ENCODE measurements at places on chromosomes 12 and 14.

DNA sequence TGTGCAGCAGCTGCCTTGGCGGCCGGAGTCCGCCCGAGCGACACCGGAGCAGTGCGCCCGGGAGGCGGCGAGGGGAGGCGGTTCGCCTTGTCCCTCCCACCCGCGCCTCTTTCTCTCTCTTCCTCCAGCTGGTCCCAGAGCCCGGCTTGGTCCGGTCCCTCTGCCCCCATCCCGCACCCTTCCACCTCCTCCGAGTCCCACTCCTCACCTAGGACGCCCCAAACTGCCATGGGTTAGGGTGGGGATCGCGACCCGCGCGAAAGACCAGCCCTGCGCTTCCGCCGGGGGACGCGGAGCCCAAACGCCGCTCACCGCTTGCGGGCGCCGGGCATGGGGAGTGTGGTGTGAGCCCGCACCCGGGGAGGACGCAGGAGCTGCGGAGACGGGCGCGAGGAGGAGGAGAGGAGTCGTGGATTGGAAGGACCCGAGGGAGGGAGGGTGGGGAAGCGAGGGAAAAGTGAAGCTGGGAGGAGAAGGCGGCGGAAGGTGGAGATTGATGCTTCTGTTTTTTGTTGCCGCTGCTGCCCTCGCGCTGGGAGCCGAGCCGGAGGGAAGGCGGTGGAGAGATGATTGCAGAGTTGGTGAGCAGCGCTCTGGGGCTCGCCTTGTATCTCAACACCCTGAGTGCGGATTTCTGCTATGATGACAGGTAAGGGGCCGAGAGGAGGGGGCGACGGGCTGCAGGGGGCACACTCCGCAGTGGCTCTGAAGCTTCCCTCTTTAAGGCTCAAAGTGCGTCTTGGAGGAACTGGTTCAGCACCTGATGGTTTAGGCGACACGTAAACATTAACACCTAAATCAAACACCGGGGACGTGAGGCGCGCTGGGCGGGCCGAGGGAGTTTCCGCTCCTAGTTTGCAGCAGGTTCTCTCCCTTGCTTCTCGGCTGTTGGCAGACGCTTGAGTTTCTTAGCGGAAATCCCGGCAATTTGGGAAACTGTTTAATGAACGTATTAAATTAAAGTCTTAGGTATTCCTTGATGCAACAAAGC lies 610 bp downstream of the TMTC2 start:
- DNase-seq: no peak

DNA sequence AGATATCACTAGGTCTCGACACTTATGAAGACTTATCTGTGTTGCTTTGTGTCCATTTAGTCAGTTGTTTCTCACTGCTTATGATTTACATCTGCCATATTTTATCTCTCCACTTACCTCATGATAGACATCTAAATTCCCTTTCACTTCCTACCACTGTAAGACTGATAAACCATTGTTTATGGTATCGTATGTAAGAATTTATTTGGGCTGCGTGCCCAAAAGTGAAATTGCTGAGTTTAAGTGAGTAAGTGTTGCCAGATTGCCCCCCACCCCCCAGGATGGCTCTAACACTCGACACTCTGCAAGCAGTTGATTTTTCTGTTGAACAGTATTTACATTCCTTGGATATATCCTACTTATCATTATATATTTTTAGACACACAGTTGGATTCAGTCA lies 69.9 kb upstream of the MON2 start:
- DNase-seq: no peak

GRCh38 chr12:104026841-104027599 lies 23.0 kb downstream of the GLT8D2 start:
- DNase-seq: no peak

DNA sequence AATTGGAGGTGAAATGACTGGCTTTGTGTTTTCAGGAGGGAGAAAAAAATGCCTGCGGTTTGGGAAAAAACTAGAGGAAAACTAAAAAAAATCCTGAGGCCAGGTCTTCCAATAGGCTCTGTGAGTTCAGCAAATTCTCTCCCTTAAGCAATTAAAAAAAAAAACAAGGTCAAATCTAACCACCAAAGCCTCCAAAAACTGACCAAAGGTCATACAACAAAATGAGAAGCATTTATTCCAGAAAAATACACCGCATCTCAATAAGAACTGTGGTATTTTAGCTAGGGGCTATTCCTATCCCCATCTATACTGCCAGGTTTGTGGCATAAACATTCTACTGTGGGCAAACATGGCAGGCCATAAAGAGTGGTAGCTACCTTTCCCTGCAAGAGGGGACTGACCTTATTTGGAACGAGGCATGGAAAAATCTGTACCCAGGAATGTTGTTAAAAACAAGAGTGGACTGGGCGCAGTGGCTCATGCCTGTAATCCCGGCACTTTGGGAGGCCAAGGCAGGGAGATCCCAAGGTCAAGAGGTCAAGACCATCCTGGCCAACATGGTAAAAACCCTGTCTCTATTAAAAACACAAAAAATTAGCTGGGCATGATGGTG lies 60.0 kb downstream of the LRP6 start:
- DNase-seq: no peak

DNA sequence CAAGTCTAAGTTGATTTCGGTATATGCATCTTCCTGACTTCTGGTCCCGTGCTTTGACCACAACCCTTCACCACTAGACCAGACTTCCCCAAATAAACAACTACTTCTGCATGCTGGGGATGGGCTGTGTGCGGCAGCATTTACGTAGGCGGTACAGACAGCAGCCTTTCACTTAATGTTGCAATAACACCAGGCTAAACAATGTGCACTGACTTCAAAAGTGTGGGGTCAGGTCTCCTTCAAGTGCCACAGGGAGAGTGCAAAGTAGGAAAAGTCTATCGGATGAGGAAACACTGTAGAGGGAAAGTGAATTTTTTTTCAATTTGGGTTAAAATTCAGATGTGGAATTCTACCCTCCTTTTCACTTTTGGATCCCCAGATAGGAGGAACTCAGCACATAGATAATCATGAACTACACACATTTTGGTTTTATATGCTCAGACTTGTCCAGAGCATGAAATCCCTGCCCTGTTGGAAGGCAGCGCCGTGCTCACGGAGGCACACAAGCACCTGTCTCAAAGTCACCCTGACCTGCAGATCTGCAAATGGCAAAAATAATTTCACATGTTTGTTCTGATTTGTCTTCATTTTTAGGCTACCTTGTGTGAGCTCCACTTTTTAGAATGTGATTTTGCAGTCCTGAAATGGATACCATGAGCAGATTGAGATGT lies 3.6 kb upstream of the FOS start:
- no peak for DNase-seq

DNA sequence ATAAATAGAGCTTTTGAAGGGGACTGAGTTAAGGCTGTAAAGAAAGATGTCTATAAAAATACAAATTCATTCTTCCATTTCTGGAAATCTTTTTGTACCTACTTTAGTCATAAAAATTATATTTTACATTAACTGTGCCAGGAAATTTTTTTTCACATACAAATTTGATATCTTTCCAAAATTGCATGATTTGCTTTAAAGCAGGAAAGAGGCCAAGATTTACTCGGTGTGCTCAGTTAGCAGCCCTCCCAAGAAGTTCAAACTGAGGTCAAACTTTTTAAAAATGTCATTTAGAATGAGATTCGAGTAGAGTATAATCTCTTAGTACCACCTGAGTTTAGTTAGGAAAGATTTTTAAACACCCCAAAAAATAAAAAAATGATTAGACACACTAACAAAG lies 173.2 kb upstream of the GRIP1 start:
- no peak for DNase-seq

- no peak for DNase-seq
Observed at GRCh38 chr14:54807428-54807827, 95.2 kb downstream of the GCH1 start.

DNA sequence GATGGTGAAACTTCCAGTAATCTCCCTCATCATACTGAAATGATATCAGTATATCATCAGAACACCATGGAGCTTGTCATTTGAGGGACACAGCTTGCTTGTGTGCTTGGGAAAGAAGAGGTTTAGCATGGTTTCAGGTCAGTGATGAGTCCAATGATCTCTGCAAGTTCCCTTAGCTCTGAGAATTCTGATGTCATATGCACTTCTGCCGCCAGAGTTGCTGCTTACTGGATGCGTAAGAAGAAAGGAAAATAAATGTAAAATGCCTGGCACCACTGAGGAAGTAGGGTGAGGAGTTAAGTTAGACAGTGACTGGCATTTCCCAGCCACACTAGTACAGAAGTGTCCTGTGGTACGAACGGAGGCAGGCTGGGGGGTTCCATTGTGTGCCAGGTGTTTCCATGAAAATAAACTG lies 22.6 kb downstream of the PRKCH start:
- no peak for DNase-seq

GRCh38 chr12:126545411-126545810 lies 1480.2 kb downstream of the AACS start:
- peak; percentile 4 for DNase-seq

DNA sequence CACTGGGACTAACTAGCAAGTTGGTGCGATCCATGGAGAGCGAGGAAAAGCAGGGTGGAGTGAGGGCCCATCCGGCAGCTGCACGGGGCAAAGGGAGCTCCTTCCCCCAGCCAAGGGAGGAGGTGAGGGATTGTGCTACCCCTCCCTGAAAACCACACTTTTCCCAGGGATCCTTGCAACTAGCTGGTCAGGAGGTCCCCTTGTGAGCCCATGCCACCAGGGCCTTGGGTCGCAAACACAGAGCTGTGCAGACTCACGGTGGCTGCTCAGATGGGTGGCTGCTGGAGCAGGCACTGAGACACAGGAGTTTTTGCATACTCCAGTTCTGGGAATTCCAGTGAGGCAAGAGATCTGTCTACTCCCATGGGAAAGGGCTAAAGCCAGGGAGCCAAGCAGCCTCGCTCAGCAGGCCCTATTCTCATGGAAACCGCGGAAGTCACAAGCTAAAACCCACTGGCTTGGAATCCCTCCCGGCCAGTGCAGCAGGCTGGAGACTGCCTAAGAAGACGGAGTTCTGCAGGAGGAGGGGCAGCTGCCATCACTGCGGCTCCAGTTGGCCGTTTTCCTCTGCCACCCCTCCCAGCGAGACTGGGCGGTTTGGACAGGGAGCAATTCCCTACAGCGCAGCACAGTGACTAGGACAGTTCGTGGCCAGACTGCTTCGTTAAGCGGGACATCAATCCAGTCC lies 10.9 kb upstream of the ZNF705A start:
- peak; percentile 55 for DNase-seq

GRCh38 chr12:46485853-46486252 lies 113.3 kb upstream of the SLC38A2 start:
- no peak for DNase-seq

GRCh38 chr14:90815572-90815821 lies 733 bp downstream of the TTC7B start:
- DNase-seq: no peak

- DNase-seq: no peak
Observed at GRCh38 chr12:114683709-114684097, 272 bp downstream of the TBX3 start.

GRCh38 chr14:56224229-56224628 lies 106.0 kb downstream of the PELI2 start:
- DNase-seq: no peak

DNA sequence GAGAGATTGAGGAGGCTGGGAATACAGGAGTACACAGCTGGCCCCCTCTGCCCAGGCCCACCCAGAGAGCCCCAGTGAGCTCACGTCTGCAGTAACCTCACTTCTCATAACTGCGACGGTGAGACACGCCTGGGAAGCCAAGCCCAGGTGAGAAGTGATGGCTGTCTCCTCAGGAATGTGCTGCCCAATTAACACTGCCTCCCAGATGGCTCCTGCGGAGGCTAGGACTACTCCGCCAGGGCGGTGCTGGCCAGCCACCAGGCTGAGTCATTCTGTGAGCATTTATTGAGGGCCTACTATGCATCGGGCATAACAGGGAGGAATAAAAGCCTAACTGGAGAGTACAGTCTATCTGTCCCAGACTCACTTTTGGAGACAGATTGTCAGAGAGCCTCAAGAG lies 9.3 kb upstream of the TMEM106C start:
- no peak for DNase-seq

- no peak for DNase-seq
Observed at GRCh38 chr12:8852119-8852518, 29.7 kb downstream of the A2ML1 start.

- no peak for DNase-seq
Observed at GRCh38 chr12:114441545-114441944, 35.6 kb upstream of the TBX5 start.

GRCh38 chr14:94345344-94346064 lies 22.4 kb upstream of the SERPINA6 start:
- peak; percentile 50 for DNase-seq

DNA sequence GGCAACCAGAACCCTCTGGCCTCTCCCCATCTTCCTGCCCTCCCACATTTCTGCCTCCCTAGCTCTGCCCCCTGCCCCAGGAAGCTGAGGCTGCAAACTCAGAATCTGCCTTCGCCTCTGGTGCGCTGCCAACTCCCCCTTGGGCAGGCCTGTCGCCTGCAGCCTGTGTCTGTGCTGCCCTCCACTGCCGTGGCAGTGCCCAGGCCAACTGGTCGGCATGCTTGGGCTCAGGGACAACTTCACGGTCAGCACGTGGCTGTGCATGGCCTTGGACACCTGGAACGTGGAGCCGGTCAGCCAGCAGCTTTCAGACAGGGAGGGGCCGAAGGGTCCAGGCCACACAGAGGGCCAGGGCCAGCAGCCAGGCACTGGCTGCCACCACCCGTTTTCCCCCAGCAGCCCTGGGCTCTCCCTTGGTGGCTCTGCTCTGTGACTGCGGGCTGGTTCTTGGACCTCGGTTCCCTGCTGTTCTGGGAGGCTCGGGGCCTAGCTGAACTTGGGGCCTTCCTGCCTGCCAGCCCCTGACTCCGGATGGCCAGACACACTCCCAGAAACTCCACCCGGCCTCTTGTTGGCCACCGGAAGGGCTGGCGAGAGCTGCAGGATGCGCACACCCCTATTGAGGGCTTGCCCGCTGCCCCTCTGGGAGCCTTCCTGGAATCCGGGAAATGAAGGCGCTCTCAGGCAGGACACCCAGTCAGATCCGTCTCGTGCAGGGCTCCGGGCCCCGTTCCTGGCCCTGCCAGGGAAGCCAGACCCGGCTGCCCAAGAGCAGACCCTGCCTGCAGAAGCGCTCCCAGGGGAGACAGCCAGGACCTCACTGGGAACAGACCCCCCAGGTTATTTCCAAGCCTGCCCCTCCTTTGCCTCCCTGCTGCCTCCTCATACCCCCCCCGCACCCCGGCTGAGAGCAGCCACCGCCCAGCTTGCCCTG lies 34.2 kb upstream of the PPP1R13B start:
- no peak for DNase-seq
